ENCODE measurements at places on chromosomes 1 and 21.

DNA sequence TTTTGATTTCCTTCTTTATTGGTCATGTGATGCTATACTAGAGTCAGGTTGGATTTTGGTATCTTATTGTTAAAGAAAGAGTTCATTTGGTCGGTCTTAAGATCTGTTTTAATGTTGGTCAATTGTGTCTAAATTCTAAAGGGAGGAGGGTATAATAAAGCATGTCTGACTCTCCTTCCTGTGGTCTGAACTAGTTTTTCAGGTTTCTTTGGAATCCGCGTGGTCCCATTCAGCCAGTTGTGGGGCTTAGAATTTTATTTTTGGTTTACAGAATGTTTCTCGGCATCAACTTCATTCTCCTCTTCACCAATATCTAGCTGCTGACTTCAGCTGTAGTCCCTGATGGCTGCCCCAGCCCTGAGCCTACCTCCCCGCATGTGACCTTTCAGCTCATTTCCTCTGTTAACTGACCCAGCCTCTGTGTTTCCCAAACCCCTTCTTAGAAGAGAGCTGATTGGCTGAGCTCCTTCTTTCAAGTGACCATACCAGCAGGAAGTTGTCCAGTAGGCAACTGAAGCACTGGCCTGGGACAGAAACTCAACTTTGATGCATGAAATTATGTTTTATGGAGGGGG is 8.7 kb upstream of the MYOC start:
- no peak for DNase-seq

GRCh38 chr1:87853576-87854351 is 525.1 kb downstream of the LMO4 start:
- DNase-seq, result no peak

DNA sequence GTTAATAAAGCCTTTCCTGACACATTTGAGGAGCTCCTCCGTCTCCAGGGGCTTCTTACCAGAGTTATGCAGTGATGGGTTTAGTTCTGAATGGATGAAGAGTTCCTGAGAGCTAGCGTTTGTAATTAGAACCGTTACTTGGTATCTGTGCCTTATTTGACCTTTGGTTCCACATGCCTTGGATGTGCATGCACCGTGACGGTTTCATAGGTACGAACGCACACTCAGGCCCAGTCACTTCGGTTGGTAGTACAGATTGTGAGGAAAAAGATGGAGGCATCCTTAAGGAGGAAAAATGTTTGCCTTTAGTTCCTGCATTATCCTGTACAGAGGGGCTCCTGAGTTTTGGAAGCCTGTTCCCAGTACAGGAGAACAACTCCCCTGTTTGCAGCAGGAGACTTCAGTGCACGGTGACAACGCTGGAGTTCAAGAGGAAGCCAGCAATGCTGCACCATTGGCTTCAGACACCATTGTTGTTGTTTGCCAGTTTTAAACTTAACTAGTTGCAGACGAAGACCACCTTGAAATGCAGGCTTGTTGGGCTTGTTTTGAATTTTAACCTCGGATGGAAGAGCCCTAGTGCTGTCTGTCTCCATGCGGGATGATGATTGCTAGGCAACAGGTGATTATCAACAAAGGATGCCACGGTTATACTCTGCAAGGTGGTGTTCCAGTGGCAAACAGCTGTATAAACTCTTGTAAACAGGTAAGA is 8.2 kb downstream of the RBM15 start:
- no peak for DNase-seq

DNA sequence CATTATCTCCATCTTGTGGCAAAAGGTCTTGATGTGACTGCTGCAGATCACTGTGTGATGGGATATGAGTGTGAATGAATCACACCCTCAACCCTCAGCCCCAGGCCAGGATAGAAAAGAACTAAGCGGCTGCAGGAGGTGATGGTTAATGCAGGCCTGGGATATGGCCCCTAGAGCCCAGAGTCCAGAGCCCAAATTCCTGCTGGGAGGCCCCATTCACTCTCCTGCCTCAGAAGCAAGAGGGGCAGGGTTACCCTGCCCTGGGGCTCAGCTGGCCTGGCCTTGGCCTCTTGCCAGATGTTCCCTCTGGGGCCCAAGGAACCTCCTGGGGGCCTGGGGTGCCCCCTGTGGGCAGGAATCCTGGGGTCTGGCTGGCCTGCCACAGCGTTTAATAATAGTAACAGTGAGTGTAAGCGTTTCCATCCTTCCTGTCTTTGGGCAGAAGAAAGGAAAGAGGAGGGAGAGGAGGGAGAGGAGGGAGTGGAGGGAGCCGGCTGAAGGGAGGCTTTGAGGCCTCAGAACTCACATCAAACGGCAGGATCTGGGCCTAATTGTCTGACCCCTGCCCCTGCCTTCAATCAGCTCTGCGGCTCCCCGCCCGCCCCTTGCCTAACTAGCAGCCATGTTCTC is 26.2 kb downstream of the DMAP1 start:
- DNase-seq, result no peak

- no peak for DNase-seq
Measured at GRCh38 chr1:233281711-233282581, 13.6 kb downstream of the PCNX2 start.

All from NCI-H1694 treated with DMSO at 0.1 percent for 48 hours (cell line).